ENCODE measurements at places on chromosomes 11 and 22.

GRCh38 chr22:36385491-36386350 lies 2.0 kb downstream of the MYH9 start:
- peak; percentile 60 for DNase-seq

DNA sequence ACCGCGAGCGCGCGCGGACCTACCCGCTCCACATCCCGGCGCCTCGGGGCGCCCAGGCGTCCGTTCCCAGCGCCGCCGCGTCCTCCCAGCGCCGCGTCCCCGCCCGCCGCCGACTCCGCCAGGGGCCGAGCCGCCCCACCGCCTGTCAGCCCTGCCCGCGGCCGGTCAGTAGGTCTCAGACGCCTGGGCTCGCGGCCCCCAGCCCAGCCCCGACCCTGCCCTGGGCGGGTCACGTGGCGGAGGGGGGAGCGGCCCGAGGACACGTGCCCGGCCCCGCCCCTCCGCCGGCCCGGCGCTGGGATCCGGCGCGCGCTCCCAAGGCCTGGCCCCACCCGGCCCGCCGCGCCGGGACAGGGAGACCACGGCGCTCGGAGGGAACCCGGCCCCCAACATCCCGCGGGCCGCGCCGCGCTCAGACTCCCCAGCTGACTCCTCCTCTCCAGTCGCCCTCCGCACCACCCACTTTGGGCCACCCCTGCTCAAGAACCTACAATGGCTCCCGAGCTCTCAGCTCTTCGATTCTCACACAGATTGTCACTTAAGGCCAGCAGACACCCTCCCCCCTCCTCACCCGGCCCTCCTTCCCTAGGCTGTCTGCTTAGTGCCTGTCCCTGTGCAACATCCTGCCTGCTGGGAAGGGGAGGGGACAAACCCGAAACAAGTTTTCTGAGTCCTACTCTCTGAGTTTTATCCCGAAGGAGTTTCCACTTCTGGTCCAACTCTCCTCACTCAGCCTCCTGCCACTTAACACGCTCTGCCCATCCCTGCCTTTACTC lies at the start of gene RAB3IL1:
TSS of gene RAB3IL1 (minus strand) at position 233 of the 776 bp plus-strand sequence. CDS start at position 34, 199 bp downstream.
- DNase-seq: no peak

DNA sequence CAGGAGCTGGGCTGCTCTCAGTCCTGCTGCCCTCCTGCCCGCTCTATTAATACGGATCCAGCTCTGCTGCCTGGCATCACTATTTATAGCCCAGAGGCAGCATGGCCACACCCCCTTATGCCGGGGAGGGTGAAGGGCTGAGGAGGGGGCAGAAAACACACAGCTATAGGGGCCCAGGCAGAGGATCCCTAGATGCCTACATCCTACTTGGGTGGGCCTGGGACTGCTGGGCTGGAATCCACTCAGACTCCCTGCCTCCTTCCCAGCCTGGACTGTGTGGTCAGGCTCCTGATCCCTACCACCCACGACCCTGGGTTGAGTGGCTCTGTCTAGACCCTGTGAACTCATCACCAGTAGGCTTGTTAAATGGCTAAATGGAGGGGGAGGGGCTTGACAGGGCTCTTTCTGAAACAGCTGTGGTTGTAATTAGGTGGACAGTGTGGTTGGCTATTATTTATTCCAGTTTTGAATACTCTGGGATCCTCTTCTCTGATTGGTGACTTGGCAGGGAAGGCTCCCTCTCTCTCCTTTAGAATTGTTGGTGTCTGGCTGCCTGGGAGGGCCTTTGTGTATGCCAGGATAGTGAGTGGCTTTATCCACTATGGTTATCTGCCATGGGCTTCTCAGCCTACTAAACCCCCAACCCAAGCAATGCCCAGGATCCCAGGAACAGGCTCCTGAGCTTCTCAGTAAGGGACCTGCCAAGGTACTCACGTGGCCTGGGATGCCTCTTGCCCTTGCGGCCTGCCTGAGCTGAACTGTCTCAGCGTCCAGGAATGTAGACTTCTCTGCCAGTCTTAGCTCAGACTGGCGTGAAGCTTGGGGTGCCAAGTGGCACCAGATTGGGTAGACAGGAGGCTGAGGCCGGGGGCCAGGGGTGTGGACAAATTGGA lies 15.2 kb downstream of the PHLDB1 start:
- no peak for DNase-seq

DNA sequence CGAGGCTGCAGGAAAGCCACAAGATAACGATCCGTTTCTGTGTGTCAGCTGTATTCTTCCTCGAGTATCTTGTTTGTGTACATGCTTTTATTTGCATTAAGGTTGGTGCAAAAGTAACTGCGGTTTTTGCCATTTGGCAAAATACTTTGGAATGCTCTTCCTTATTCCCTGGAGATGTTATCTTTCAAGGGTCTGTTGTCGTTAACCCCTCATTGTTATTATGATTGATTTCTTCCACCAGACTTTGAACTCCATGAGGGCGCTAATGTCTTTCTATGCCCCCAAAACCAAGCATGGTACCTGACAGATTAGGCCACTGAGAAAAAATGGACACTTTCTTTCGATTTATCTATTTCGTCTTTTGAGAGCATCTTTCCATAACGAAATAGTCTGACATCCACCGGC lies 563 bp upstream of the PSMA1 start:
- no peak for DNase-seq

DNA sequence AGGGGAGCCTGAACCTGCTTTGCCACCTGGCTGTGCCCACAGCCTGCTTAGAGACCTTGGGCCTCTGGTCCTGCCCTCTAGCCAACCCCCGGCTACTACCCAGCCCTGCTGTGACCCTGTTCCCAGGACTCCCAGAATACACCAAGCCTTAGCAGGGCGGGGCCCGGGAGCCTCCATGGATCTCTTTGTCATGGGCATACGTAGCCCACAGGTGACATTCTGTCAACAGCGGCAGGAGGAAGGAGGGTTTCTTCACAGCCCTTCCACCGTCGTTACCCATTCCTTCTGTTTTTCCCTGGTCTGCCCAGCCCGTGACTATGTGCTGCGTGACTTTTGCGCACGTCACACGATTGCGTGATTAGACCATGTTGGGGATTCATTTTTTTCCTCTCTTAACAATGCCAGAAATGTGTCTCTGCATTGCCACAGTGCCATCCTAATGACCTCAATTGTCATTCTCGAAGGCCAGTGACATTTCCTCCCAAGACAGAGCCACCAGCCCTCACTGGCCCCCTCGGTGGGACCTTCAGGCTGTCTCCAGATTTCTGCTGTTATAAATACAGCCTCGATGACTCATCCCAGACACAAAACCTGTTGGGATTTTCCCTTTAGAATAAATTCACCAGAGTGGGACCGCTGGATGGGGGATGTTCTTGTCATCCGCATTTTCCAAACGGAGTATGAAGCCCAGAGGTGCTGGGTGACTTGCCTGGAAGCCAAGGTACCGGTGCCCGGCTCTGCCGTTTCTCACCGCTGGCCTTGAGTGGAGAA lies 9.0 kb downstream of the SYT12 start:
- DNase-seq: no peak

- DNase-seq: no peak
Measured at GRCh38 chr11:115411120-115411519, 93.1 kb downstream of the CADM1 start.

DNA sequence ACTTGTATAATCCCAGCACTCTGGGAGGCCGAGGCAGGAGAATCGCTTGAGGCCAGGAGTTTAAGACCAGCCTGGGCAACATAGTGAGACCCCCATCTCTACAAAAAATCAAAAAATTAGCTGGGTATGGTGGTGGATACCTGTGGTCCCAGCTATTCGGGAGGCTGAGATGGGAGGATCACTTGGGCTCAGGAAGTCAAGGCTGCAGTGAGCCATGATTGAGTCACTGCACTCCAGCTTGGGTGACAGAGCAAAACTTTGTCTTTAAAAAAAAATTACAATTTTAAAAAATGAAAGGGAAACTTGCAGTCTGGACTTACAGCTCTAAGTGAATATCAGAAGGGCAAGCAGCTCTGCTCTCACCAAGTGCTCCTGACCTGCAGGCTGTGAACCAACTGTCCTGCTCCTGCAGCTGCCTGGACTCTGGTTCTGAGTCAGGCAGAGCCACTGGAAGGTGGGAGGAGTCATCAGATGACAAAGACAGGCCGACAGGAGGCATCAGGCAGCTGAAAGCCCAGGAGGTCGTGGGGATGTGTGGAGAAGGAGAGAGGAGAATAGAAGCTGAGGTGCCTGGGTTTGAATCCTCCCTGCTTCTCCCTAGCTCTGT lies 9.6 kb downstream of the SMTNL1 start:
- no peak for DNase-seq

- no peak for DNase-seq
Measured at GRCh38 chr11:70567680-70568034, 169.3 kb downstream of the CTTN start.

DNA sequence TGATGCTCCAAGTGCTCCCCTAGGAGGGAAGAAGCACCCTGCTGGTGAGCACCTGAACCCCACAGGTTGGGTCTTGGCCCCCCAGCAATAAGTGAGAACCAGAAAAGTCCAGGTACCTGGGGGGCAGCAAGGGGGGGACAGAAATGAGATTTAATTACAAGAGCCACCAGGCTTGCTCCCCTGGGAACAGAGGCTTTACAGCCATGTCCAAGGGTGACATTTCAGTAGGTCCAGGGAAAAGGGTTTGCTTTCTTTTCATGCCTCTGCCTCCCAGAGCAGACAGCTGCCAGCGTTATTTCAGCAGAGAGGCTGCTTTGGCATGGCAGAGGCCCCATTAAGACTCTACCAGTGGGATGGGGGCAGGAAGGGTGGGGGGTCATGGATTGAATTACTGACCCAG lies 437.7 kb downstream of the BUD13 start:
- DNase-seq: no peak

- no peak for DNase-seq
Measured at GRCh38 chr11:2311353-2312133, 9.7 kb downstream of the TSPAN32 start.

GRCh38 chr11:44878711-44879110 lies 72.0 kb downstream of the TP53I11 start:
- DNase-seq: no peak

DNA sequence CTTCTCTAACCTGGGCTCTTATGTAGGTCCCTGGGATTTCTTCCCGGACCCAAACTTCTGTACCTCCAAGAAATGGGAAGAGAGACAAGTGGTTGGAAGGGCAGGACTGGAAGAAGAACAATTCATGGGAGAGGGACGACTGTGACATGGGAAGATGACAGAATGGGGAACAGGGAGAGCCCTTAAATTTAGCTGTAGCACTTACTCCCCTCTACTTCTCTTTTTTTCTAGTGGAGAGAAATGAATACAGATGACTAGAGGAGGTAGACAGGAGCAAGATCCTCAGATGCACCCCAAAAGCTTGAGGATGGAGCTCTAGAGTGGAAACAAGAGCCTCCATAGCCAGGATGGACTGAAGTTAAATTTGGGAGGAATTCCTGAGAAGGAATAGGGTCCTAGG lies 2.3 kb downstream of the RHOG start:
- DNase-seq: no peak

DNA sequence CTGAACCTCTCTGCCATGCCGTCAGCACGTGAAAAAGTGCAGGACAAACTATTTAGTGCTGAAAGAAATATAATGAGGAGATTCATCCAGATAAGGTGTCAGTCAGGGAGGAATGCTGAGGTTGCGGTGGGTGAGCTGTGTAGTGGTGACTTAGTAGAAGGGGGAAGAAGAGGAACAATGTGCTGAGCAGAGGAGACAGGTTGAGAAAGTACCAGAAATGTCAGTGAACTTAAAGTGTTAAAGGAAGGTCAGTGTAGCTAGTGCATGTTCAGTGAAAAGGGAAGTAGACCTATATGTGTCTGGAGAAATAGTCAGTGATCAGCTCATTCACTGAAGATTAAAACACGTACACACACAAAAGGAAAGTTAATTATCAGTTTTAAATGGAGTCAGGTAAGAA lies 237.6 kb upstream of the CCDC179 start:
- no peak for DNase-seq

GRCh38 chr22:37639771-37640590 lies 512 bp downstream of the SH3BP1 start:
- DNase-seq: no peak

GRCh38 chr11:10302359-10302743 lies 2.5 kb upstream of the ADM start:
- no peak for DNase-seq

Measured in T-helper 9 cell (primary cell).